ENCODE measurements at places on chromosomes 13 and 19.

DNA sequence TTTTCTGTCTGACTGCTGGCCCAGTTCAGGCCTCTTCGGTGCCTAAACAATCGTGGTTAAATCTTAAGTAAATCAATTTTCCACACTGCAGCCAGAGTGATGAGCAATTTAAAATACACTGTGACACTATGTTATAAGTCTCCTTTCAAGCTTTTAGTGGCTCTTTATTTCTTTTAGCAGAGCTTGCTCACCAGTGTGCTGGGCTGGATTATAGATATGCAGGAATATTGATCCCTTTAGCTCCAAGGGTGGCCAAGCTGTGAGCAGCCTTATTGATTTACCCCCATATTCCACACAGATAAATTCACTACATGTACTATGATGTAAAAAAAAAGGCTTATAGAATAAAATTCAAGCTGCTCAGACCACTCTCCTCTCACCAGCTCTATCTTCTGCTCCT lies 21.7 kb downstream of the CBY2 start:
- no peak for DNase-seq

- no peak for DNase-seq
Observed at GRCh38 chr13:97492684-97493371, 58.9 kb downstream of the RAP2A start.

GRCh38 chr13:44618326-44618725 lies 42.2 kb upstream of the TSC22D1 start:
- no peak for DNase-seq

- DNase-seq, result no peak
Observed at GRCh38 chr13:74243637-74244526, 109.7 kb upstream of the KLF12 start.

GRCh38 chr19:17091758-17092333 lies 16.3 kb downstream of the MYO9B start:
- DNase-seq, result no peak

GRCh38 chr13:46633416-46633815 lies 80.4 kb downstream of the LRCH1 start:
- no peak for DNase-seq
